ENCODE measurements at places on chromosomes 11 and 22.

GRCh38 chr11:10625281-10625981 is 57.0 kb upstream of the LYVE1 start:
- no peak for DNase-seq

- no peak for DNase-seq
These were observed 2.4 kb upstream of the ALDH3B1 start for GRCh38 chr11:68007498-68008380.

GRCh38 chr11:77201370-77201769 is 73.3 kb downstream of the MYO7A start:
- DNase-seq: no peak

DNA sequence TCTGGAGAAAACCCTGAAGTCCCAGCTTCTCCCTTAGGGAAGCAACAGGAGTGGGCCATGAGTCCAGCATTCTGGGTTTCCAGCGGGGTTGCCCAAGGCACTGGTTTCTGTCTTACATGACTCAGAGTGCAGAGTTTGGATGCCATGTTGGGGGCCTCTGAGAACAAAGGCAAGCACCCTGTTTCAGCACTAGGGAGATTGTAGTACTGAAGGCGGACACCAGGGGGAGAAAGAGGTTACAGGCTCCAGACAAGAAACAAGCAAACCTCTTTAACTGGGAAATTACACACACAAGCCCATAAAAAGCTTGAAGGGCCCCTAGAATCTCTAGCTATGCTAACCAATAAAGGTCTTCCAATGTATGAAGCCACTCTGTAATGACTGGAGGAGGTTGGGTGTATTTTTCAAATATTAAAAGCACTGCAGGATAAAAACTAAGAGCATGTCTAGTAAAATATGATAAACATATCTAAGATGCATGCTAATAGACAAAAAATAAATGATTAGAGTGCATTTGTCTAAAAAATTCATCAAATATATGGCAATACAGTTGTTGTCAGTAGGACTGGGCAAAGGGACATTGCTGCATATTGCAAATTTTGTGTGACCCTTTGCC is 7.1 kb downstream of the MS4A6E start:
- peak; percentile 11 for DNase-seq

Data from AG08395 (cell line).